Globus pallidus (tissue), 1 donor: ENCODE measurements at places on chromosomes 3 and 15.

DNA sequence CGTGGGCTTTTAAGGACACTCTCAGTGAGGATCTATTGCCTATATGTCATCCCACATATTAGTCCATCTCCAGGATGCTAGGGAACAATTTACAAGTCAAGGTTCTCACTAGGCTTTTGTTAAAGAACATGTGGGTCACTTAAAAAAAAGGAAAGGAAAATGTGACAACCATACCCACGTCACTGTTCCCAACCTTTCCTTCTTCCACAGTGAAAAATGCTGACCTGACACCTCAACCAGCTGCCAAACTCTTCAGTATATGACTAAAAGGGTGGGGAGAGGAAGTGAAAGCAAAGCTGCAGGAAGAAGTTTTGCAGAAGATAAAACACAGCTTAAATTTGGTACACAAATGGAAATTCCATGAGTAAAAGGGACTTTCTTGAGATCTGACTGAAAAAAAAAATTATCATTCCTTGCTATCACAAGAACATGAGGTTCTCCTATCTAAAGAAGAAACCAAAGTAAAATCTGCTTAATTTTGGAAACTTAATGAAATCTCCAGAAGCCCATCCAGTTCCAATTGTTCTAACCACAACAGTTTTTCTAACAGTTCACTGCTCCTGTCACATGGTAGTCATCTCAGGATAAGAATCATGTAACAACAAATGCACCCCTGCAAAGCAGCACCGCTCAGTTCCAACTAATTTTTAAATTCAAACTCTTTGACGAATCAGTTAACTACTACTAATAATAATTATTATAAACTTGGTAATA, 117.0 kb upstream of the TSPAN3 start:
- peak; percentile 73 for DNase-seq

- no peak for DNase-seq
These were observed 4.3 kb downstream of the GOLIM4 start for GRCh38 chr3:168091302-168091858.

- no peak for DNase-seq
These were observed 1.7 kb downstream of the ANXA2 start for GRCh38 chr15:60396100-60396499.

DNA sequence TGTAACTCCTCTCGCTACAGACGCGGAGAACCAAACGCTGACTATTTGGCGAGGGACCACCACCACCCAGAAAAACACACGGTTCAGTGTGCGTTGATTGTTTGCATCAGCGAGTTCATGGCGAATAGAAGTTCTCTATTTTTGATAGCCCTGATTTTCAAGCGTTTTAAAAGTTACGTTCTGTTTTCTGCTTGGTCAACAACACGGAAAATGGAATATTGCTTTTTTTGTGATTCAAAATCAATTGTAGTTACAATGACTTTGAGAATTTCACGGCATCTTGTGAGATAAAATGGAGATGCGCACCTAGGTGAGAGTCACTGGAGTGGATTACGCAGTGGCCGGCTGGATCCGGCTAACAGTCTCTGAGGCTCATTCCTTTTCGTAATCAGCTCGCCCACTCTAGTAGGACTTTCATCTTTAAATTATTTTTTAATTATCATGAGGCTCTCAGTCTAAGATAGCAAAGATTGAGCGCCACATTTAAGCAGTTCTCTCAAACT, 54.8 kb downstream of the CCDC54 start:
- DNase-seq: no peak

- no peak for DNase-seq
These were observed 17.6 kb downstream of the EFCC1 start for GRCh38 chr3:129018751-129019150.

GRCh38 chr15:49273734-49274318, 103.8 kb downstream of the GALK2 start:
- no peak for DNase-seq

DNA sequence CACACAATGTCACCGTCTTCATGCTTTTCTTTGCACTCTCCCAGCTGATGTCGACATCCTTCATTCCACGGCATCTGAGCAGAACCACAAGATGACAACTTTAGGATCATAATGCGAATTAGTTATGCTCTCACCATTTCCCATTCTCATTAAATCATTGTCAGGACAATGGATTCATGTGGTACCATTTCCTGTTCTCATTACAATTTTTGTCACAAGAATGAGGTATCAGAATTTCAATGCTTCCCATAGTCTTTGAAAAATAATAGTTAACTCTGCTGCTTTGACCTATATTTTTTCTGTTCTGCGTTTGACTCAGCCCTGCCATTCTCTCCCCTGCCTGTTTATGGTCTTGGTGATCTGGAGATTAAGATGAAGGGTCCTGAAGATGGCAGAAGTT, 175.7 kb upstream of the MDFIC2 start:
- no peak for DNase-seq

DNA sequence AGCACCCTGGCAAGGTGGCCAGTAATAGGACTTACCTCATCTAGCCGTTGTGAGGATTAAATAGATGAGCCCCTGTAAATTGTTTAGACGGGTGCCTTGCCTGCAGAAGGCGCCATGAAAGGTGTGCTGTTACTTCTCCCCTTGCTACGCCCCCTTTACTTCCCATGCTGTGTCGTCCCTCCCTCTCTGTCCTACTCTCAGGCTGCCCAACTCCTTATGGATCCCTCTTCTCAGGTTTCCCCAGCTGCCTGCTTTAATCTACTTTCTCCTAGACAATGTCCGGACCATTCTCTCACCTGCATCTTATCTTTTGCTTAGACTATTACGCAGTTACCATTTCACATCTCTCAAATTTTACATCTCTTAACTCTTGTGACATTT, 1.7 kb upstream of the FBXW12 start:
- no peak for DNase-seq

DNA sequence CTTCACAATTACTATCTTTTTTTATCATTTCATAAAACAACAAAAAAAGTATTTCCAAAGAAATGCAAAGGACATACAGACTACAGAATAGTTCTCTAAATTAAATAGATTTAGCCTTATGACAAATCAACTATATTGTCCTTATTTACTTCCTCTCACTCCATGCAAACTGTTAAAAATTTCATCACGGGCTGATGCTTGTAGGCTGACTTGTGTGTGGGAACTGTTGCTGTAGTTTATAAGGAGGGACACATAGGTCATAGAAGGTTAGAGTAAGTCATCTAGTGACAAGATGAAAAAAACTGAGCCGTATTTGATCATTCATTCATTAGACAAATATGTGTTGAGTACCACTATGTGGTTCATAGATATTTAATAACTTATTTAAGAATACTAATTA, 232.5 kb upstream of the TBL1XR1 start:
- DNase-seq: no peak

- DNase-seq: no peak
These were observed 104.9 kb downstream of the OXNAD1 start for GRCh38 chr3:16369885-16370284.

DNA sequence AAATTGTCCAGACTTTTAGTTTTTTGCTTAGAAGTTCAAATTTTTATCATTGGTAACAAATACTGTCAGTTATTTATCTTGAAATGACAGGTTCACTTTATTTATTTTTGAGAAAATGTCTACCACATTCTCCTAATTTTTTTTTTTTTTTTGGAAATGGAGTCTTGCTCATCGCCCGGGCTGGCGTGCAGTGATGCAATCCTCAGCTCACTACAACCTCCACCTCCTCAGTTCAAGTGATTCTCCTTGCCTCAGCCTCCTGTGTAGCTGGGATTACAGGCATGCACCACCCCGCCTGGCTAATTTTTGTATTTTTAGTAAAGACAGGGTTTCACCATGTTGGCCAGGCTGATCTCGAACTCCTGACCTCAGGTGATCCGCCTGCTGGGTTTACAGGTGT, 16.1 kb upstream of the EBLN2 start:
- DNase-seq: no peak

DNA sequence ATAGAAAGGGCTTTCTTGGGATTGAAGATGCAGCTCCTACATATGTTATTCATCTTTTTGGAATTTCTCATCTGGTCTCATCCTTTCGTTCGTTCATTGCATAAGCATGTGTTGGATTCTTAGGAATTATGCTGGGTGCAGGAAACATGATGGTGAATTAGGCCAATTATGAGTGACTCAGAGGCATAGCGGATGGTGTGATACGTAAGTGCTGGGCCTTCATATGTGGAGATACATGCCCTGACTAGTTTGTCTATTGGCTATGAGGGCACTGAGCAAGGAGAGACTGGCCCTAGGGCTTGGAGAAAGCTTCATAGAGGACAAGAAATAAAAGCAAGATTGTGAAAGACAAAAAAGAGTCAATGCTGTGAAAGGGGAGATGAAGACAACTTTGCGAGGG, 235.1 kb downstream of the MYRIP start:
- DNase-seq: no peak

DNA sequence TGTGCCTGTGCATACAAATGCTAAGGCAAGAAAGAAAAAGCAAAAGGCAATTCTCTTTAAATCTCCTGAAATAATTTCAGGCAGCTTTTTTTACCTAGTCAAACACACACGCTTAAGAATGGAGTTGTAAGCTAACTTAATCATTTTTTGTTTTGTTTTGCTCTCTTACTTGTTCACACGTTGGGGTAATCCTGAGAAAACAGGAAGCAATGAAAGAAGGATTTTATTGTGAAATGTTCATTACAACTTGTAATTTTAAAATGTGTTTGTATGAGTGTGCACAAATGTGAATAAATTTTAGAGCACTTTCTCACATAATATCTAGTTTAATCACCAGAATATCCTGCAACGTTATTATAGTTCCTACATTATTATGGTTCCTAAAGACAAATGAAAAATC, 263.8 kb downstream of the LPP start:
- DNase-seq: no peak

- no peak for DNase-seq
These were observed 569 bp downstream of the HIGD2B start for GRCh38 chr15:72685301-72685924.

DNA sequence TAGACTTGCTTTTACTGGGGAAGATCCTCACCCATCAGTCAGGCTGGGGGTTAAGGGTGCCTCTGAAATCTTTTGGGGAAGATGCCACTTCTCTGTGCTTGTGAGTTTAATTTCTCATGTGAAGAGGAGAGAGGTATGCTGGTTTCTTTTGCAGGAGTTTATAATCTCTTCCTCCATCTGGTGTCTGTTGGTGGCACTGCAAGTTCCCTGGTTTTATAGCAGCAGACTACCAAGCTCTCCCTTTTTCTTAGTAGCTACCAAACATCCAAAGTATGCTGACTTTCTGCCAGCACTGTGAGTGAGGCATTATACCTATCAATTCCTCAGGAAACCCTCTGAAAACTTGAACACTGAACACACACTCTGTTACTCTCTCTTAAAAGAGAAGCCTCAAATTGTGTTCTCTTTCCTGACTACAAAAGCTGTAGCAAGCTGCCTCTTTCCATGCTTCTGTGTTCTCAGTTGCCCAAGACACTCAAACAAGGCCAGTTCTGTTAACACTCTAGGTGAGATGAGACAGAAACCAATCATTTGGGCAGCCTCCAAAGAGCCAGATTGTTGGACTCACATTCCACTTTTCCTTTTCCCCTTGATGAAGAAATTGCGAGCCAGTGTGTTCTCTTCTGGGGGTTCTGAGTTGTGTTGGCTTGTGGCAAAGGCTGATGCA, 299.5 kb downstream of the GAP43 start:
- DNase-seq: no peak

DNA sequence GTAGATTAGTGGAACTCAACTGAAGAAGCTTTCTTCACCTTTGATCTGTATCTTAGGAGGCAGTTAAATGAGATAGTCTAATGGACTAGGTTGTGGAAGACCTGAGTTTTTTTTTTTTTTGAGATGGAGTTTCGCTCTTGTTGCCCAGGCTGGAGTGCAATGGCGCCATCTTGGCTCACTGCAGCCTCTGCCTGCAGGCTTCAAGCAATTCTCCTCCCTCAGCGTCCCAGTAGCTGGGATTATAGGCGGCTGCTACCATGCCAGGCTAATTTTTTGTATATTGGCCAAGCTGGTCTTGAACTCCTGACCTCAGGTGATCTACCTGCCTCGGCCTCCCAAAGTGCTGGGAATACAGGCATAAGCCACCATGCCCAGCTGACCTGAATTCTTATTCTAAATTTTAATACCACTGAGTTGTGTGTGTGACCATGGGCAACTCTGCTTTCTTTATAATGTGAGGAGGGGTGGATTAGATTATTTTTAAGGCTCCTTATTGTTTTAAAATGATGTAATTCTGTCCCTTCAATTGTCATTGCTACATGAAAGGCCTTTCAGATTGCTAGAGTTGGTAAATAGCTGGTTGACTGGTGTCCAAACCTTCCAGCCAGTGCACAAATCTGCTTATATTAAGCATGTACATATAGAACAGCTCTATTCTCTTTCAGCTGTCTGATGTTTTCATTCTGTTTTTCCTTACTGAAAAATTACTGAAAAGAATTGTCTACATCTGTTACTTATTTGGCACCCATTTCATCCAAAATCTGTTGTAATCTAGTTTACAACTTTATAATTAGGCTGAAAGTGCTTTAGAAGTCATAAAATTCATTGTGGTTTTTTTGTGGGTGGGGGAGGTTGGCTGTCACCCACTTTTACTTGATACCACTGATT, 2.3 kb downstream of the LNP1 start:
- DNase-seq: no peak

GRCh38 chr3:130925628-130926027, 31.7 kb downstream of the ATP2C1 start:
- DNase-seq: no peak

DNA sequence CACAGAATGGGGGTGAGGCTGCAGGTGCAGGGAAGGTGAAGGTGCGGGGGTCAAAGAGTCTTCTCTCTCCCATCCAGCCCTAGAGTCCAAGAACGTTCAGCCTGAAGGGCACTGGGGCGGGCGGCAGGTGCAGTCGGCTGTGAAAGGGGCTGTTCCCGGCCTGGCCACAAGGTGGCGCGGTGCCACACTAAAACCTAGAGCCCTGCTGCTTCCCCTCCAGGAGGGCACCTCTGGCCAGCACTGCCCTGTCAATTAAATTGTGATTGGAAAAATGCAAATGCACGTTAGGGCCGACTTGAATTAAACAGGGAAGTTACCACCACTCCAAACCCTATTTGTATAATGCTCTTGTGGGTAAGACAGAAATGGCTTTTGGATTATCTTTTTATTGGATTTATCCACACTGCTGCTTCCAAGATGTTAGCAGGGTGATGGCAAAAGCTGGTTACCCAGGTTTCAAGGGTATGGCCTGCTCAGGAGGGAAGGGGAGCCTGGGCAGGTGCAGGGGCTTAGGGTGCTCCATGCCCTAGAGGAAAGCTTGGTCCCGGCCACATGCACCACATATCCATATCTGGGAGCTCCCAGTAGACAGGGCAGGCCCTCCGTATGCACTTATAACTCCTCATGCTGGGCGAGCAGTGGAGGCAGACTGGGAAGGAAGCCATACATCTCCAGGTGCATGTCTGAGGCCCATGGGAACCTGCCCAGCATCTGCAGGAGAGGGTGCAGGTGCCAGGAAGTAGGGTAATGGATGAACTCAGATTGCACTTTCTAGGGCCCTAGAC, 119.8 kb downstream of the ADCY5 start:
- DNase-seq: peak; percentile 74

GRCh38 chr3:63961891-63962290, 49.7 kb upstream of the SCAANT1 start:
- DNase-seq: no peak

DNA sequence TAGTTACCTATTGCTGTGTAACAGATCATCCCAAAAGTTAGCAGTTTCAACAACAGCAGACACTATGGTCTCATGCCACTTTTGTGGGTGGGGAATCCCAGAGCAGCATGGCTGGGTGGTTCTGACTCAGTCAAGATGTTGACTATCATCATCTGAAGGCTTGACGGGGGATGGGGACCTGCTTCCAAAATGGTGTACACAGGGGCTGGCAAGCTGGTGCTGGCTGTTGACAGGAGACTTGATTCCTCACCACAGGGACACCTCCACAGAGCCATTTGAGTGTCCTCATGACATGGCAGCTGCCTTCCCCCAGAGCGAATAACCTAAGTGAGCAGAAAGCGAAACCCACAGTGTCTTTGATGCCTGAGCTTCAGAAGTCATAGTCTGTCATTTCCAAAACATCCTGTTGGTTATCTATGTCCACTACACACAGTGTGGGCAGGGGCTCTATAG, 19.1 kb downstream of the DNAJB8 start:
- DNase-seq: no peak
